ENCODE measurements at places on chromosomes 12 and 14. TPM values are rescaled to one million over a fixed set of nuclear protein-coding genes. Genes with fewer than 3 reads are reported as not detected.

GRCh38 chr12:65293735-65294134 lies 15.3 kb downstream of the MSRB3 start:
- no peak for DNase-seq

DHH gene
- 0.12 TPM for total RNA-seq

- no peak for DNase-seq
These were observed 879 bp upstream of the HSPB8 start for GRCh38 chr12:119177724-119178380.

DNA sequence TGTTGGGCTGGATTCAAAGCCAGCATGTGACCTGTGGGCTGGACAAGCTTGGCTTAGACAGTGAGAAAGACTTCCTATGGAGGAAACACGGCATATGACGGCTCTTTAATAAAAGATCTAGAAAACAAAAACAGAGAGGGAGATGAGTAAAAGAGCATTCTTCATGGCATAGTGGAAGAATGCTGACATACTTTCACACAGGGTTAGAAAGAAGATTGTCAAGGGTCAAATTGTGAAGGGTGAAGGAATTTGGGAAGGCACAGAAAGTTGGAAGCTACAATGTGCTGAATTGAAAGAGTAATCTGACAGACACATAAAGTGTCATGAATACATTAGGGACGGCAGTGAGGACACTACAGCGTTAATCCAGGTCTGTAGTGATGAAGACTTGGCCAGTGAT lies 63.4 kb downstream of the GALNT4 start:
- DNase-seq: no peak

DNA sequence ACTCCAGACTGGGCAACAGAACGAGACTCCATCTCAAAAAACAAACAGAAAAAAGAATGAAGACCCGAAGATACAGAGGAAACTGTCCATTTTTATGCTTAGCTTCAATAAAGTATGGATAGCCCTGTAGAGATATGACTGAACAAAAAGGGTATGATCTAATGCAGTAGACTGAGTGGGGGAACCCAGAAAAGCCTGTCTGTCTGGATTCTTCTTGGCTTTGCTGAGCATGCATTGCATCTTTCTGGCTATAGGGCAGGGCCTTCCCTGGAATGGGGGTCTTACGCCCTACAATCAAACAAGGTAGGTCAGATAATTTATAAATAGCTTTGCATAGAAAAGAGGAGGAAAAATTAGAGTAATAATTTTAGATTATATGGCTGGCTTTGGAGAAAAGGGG lies 10.1 kb downstream of the MIA2 start:
- no peak for DNase-seq

DNA sequence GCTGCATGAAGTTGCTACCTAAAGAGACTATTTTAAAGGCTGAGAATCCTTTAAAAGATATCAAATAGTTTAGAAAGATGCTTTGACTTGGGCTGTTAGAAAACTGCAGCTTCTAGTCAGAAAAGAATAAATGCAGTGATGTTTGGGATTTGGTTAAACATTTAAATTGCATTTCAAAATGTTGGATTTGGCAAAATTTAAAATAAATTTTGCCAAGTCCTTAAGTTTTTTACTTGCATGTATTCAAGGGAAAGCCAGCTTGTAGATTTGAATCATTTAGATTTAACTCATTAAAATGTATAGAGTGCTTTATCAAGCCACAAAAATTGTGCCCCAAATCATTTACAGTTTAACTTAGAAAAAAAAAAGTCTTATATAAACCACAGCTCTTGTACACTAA lies 109.7 kb downstream of the ANKS1B start:
- DNase-seq: no peak

GRCh38 chr14:67079846-67080245 lies 109.4 kb upstream of the GARIN2 start:
- DNase-seq: no peak

DNA sequence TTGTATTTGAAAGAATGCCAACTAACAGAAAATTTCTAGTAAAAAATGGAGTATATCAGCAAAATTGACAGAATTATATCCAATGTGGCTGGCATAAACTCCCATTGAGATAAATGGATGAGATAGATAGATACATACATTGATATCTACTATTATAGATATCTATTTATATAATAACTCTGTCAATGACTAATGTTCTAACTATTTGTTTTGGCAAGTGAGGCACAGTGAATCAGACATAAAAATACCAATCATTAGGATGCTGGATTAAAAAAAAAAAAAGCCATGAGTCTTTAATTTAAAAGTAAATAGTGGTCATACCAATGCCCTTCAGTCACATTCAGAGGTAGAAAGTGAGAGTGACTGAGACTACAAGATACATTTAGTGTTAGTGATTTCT lies 33.7 kb upstream of the GLIPR1 start:
- DNase-seq: no peak

DNA sequence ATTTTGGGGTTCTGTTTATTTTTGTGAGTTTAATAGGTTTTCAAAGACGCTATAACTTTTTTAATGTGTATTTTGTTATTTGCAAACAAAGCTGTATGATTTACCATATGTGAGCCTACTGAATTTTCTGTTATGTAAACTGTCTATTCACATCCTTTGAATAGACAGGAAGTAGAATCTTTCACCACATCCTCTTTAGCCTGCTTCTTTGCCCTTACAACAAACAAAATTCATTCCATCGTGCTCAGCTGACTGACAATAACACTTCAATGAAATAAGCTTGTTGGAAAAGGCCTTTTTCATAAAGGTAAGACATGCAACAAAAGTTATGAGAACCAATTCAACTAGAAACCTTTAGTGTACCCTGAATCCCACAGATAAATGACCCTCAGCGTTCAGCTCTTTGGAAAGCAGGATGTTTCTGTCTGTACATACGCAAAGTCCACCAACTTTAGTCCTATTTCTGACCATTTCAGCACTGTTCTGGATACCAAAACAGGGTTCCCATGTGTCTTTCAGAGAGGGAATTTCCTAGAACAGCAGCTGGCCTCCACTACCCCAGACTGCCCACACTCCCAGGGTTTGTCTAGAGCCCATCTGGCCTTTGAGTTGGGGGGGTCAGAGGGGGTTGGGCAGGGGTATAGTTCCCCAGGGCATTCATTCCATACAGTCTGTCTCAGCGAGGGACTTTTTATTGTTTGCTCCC lies 71.3 kb downstream of the DUSP6 start:
- DNase-seq: peak; percentile 33

DNA sequence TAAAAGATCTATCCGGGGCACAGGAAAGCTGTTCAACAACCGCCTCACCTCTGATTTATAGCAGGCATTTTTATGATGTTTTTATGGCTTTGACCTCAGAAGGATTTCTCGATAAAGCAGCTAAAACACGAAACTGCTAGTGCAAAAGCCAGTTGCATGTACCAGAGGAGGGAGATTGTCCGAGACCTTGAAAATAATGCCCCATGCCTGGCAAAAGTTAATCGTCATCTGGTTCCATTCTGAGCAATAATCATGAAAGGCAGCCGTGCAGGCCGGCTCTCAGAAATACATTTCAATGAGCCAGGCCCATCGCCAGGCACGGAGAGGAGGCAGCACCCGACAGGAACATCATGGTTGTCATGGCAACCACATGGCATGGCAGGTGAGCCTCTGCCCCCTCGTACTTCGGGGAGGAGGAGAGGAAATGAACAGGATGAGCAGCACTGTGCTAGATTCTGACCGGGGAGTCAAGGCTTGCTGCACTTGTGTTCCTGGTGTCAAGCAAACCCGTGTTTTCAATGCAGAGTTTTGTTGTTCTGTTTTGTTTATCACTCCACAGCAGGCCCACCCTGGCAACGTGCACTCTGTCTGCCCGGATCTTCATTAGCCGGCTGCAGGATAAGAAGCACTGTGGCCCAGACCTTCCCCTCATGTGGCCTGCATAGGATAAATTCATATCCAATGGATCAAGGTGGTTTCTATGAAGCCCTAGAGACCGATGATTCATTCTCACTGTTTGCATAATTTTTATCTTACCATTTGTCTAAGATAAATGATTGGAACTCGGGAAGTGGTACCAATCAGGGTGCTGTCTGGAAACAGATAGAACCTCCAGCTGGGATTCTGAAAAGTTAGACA lies 160.2 kb downstream of the RIMBP2 start:
- DNase-seq: no peak

GRCh38 chr14:69368381-69368780 lies 29.7 kb downstream of the ERH start:
- no peak for DNase-seq

DNA sequence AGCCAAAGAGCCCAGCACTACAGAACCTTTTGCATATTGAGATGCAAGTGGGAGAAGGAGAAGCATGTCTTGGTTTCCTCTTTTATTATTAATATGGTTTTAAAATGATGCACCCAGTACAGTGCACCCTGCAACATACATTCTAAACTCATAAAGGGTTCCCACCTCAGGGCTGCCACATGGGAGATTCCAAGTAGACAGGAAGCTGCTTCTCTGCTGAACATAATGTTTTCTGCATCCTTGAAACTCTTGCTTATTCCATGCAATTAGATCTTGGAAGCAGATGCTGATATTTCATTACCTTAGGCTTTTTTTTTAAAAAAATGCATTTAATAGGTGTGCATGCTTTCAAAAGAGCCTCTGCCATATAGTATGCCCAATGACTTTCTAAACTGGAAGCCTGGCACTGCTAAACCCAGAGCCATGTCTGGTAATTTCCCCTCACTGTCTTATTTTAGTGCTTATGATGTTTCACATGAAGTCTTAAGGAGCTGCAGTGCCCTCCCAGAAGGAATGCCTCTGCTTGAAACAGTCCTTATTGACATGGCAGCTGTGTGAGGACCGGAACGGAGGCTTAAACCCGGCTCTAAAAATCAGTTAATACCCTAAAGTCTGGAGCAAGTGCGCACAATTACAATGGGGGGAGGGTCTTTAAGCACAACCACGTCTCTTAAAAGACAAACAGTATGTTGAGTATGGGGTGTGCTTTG lies 2.0 kb upstream of the SIX1 start:
- DNase-seq: no peak

DNA sequence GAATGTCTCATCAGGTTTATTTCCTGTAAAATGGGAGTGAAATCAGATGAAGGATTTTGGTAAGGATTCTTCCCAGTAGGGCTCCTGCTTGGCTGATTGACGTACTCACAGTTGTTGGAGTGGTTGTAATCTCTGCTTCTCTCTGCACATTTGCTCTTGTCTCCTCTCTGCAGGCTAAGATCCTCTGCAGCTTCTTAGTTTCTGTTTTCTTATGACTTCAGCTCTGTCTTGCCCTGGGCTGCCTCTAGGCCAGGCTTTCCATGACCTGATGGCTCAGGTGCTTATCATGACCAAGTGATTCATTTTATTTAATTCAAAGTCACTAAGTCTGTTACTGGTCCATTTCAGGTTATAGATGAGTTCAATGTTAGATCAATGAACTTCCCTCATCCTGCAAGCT lies 394.5 kb upstream of the DDHD1 start:
- DNase-seq: no peak

DNA sequence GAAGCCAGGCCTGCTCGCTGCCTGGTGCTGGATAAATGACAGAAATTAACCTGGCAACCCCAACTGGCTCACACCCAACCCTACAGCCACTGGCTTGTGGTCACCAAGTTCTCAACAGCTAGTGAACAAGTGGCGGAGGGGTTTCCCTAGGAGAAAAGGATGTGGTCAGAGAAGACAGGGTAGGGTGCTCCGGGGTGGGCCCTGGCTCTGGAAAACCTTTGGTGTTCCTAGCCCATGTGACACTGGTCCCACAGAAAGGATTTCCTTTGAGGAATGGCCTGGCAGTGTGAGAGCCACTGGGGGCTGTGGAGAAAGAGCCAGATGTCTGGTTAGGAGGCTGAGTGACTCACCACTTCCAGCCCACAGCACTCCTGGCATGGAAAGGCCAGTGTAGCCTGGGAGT lies 8.7 kb downstream of the SYNE3 start:
- DNase-seq: no peak

GRCh38 chr14:51897791-51898355 lies 37.5 kb downstream of the GNG2 start:
- DNase-seq: no peak

DNA sequence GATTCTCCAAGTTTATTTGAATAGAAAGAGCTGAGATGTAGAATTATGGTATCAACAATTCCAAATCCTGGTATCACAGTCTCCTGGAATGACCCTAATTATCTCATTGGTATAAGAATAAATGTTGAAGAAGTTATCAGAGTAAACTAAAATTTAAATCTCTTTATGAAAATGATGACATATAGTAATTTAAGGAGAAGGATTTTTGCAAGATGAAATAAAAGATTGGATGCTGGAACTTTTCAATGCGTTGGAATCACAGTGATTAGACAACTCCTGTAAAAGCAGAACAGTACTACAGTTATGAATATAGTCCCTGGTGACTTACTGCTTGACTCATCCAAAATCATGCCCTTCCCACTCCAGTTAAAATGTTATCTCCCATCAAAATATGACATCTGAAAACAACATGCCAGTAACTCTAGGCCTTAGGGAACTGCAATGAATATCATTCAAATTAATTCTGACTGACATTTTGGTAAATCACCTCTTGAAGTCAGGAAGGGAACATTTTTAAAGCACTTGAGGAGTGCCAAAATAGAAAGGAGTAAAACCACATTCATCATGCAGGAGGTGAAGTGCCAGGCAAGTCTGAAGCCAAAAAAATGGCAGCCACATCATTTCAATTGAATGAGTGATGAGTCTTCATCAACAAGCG lies 197.8 kb upstream of the PRKD1 start:
- DNase-seq: no peak
